ENCODE measurements at places on chromosomes 6 and 20.

DNA sequence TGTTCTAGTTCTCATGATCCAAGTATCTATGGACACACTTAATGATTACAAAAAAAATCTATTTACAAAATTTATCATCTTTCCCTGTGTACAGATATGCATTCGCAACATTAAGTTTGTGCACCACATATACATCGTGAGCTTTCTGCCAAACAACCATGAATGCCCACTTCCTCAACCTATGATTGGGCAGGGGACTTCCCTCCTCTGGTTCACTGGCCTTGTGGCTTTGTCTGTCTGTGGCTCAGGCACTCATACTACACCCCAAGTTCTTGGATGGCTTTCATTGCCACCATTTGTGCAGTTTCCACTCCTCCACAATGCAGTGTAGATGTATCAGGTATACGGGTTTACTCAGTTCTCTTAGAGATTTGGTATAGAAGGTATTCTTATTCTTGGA, 74.9 kb downstream of the HS3ST5 start:
- DNase-seq = no peak

GRCh38 chr6:43508481-43509141, 1.5 kb downstream of the LRRC73 start:
- no peak for DNase-seq

GRCh38 chr6:12735786-12736185, 19.2 kb downstream of the PHACTR1 start:
- no peak for DNase-seq

GRCh38 chr6:79421707-79422484, 115.3 kb downstream of the LCA5 start:
- DNase-seq = peak; percentile 51

DNA sequence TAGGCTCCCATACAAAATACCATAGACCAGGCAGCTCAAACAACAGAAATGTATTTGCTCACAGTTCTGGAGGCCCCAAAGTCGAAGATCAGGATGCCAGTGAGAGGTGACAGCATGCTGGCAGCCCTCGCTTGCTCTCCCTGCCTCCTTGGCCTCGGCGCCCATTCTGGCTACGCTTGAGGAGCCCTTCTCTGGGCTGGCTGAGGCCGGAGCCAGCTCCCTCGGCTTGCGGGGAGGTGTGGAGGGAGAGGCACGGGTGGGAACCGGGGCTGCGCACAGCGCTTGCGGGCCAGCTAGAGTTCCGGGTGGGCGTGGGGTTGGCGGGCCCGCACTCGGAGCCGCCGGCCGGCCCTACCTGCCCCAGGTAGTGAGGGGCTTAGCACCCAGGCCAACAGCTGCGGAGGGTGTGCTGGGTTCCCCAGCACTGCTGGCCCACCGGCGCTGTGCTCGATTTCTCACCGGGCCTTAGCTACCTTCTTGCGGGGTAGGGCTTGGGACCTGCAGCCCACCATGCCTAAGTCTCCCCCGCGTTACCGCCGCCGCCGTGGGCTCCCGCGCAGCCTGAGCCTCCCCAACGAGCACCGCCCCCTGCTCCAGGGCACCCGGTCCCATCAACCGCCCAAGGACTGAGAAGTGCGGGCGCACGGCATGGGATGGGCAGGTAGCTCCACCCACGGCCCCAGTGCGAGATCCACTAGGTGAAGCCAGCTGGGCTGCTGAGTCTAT, 32.6 kb upstream of the SERPINB9 start:
- DNase-seq = no peak

DNA sequence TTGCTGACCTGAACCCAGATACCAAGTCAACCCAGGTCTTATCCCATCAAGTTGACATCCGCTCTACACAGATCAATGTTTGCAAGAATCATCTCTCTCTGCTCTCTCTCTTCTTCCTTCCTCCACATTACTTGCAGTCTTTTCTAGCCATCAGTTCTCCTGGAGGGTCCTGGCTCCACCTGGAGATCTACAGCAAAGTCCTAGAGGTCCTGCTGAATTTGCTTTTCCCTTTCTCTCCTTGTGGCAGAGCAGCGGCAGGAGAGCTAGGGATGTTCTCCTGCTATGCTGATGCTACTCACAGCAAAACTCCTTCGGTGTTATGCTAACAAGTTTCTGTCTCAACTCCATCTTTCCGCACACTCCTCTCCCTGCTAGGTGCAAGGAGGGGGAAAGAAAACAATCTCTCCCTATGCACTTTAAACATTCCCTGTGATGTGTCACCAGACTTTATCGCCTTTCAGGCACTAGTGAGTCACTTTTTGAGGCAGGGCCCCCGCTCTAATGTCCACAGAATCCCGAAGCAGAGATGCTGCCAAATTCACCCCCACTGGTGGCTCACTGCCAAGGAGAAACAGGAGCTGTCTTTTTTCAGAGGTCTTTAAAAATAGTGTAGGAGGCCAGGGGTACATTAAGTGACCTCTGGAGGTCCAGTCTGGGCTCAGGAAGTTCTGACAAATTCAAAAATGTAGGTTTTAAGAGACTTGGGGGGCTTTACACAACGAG, 62.6 kb downstream of the FAM50B start:
- DNase-seq = no peak

GRCh38 chr6:52138284-52138683, 47.9 kb upstream of the IL17A start:
- no peak for DNase-seq

DNA sequence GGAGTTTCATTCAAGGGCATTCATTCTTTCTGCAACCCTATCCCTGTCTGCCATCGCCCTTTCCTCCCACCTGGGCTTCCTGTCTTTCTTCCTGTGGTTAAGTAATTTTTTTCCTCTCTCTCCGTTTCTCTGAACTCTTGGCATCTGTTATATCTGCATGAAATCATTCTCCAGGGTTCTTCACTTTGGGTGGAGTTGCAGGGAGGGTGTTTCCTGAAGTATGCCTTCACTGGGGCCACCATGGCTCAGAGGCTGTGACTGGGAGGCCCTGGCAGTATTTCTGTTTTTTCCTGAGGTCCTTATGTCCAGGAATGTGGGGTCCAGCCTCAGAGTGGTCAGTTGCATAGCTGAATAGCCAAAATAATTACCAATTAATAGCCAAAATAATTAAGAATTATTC, 137.2 kb downstream of the SLC35F1 start:
- no peak for DNase-seq

DNA sequence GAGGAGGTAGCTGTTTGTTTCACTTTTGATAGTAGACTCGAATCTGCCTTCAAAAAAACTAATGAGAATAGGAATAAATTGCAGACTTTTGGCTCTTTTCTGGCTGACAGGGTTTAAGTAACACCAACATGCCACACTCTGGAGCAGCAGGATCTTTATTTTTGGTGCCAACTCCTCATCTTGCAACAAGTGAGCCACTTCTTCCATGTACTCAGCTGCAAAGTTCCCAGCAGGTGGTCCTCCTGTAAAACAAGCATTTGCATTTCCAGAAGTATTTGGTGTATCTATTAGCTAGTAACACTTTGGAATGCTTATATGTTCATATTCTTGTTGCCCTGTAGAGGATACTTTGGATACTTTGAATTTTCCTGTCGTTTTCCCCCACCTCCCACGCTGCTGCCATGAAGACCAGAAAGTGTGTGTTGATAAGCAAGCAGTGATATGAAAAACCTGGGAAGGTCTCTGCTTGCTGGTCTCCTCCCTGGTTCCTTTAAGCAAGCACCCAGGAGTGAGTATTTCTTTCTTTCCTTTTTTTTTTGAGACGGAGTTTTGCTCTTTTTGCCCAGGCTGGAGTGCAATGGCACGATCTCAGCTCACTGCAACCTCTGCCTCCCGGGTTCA, 1.0 kb downstream of the ARMH2 start:
- no peak for DNase-seq

- DNase-seq = no peak
Measured at GRCh38 chr6:17705428-17705777, 1.3 kb downstream of the NUP153 start.

- DNase-seq = no peak
Measured at GRCh38 chr6:11810039-11810541, 31.5 kb upstream of the ADTRP start.

GRCh38 chr20:56460459-56460858, 8.0 kb upstream of the RTF2 start:
- no peak for DNase-seq

GRCh38 chr20:8132484-8133309, 631 bp downstream of the PLCB1 start:
- no peak for DNase-seq

- no peak for DNase-seq
Measured at GRCh38 chr6:30720738-30721197, 616 bp downstream of the TUBB start.

DNA sequence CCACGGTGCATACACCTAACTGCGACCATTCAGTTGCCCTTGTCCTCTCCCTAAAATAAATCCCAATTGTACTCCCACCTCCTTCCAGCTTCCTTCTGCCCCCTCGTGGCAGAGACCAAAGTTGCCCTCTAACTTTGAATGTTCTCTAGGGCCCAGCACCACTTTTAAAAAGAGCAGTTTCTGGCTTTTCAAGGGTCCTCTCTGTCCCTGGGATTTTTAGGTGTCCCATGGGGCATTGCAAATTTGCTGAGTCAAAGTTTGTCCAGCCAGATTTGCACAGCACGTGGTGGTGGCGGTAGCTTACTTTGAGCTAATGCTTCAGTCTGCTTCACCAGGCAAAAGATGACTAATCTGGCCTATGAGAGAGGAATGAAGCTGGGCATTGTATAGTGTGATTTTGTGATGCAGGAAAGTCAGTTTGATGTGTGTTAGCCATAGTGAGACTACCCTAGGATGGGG, 100.2 kb downstream of the PERP start:
- DNase-seq = no peak

GRCh38 chr20:50737352-50737751, 6.0 kb downstream of the PARD6B start:
- no peak for DNase-seq

DNA sequence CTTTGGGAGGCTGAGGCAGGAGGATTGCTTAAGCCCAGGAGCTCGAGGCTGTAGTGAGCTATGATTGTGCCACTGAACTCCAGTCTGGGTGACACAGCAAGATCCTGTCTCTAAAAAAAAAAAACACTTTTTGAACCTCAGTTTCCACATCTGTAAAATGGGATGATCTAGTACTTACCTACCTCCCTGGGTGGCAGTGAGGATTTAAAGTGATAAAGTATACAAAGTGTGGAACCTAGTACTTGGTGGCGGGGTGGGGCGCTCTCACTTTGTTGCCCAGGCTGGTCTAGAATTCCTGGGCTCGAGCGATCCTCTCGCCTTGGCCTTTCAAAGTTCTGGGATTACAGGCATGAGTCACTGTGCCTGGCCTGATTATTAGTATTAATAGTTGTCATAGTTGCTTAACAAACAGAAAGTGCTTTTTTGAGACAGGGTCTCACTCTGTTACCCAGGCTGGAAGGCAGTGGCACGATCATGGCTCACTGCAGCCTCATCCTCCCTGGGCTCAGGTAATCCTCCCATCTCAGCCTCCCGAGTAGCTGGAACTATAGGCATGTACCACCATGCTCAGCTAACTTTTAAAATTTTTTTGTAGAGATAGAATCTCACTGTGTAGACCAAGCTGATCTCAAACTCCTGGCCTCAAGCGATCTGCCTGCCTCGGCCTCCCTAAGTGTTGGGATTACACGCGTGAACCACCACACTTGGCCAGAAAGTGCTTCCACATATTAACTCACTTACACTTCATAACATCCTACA, 7.0 kb upstream of the PLTP start:
- DNase-seq = no peak

- no peak for DNase-seq
Measured at GRCh38 chr6:110703010-110703905, 112.0 kb downstream of the CDK19 start.

- no peak for DNase-seq
Measured at GRCh38 chr20:44279228-44279627, 31.8 kb downstream of the FITM2 start.

DNA sequence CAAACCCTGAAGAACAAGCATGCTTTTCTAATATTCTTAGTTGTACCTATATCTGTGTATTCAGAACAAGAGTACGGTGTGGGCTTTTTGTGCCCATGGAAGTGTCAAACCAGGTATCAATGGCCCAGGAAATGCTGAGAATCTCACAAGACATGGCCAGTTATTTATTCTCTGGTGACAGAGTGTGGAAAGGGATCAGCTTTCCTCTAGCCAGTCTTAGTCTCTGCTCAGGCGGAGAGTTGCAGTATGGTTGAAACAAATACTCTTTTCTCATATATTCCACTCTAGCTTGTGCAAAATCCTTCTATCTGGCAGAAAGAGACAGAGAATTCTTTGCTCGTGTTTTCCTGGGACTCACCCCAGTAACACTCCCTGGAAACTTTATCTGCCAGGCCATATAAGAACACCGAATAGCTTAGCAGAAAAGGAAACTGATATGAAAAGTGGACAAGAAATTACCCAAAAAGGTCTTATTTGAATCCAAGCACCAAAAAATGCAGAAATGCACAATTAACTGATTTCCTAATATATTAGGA, 173.3 kb upstream of the RSPO3 start:
- no peak for DNase-seq

DNA sequence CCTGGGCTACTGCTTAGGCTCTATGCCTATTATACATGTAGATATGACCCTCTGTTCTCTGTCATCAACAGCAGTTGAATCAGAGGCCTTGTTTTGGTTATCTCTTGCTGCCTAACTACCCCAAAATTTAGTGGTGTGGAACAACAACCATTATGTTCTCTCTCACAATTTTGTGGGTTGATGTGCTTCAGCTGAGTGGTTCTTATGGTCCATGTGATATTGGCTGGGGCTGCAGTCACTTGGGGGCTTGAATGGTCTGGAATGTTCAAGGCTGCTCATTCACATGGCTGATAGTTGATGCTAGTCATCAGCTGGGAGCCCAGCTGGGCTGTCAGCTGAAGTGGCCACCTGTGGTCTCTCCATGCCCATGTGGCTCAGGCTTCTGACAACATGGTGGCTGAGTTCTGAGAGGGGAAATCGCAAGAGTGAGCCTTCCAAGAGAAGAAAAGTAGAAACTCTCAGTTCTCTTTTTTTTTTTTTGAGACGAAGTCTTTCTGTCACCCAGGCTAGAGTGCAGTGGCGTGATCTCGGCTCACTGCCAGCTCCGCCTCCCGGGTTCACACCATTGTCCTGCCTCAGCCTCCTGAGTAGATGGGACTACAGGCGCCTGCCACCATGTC, 47.8 kb downstream of the SHLD1 start:
- DNase-seq = no peak

DNA sequence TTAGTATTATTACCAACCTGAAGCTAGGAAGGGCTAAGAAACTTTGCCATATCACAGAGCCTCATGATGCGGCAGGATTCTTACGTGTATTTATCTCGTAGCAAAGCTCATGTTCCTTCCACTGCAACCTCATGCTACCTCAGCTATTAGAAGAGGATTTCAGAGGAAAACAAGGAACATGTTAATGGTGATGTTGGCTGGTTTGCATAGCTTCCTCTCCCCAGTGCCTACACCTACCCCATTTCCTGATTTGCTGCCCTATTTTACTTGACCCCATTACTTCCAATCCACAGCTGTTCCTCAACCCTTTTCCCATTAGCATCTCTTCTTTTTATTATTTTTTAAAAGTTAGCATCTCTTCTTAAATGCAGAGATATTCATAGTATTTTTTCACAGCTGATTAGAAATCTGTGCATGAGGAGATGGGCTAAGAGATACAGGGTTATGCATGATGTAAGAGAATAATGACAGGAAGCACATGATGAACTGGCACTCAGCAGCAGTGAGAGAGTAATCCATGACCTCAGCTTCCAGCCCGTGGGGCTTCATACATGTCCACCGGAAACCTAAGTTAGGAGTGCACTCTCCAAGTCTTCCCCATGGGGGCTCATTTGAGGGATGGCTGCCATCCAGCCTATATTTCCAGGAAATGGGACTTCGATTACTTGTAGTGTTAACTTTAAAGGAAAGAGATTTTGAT, 106.1 kb upstream of the ASF1A start:
- no peak for DNase-seq

All from NCI-H187 (cell line).